ENCODE measurements at places on chromosomes 16 and 17. TPM values are rescaled to one million over a fixed set of nuclear protein-coding genes. Genes with fewer than 3 reads are reported as not detected.

The SCNN1B gene
- not detected for total RNA-seq

The NPB gene
- 0.19 TPM for total RNA-seq

The ADAM11 gene
- 7.3 TPM for total RNA-seq

The UMOD gene
- not detected for total RNA-seq

The CIITA gene
- 9.4 TPM for total RNA-seq

Measured in left ventricle myocardium inferior (tissue), 1 donor.